Stimulated activated CD8-positive, alpha-beta memory T cell treated with anti-CD3 and anti-CD28 coated beads, Interleukin-2, amount 100 ng/mL, for 48 hours (primary cell): ENCODE measurements at places on chromosomes 13 and 19.

DNA sequence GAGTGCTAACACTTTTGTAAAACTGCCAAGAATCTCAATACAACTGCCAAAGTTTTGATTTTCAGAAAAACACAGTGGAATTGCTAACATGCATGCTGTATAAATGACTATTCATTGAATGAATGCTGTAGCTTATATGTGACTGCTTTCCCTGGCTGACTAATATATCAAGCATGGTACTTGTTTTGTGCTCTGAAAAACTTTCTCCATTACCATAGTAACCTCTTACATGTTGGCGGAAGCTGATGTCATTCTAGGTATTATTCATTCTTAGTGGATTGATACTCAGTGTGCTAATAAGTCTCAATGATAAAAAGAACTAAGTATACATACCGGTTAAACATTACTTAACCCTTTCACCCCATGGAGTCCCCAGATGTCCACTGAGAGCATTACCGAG is 166.1 kb upstream of the MYO16 start:
- no peak for DNase-seq

DNA sequence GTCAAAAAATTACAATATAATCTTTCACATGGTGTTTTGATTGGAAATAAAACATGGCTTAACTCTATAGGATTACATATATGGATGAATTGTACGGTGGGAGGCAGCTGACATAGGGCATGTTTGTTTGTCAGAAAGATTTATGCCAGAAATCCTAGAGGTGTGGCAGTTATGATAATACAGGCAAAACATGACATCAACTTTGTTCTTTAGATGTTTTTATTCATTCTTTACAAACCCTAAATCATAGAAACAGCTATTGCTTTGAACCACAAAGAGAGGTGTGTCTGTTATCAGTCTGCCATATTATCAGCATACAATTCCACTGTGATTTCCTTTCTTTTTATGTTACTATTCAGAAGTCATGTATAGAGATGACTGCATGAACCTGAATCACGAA is 8.2 kb upstream of the CLDN10 start:
- DNase-seq, result no peak

GRCh38 chr19:46859637-46860124 is 1.1 kb upstream of the ARHGAP35 start:
- DNase-seq, result no peak

GRCh38 chr19:31890230-31890629 is 455.2 kb upstream of the ZNF507 start:
- DNase-seq, result no peak

GRCh38 chr13:113907635-113908617 is 44.0 kb upstream of the GAS6 start:
- DNase-seq, result no peak

GRCh38 chr13:58704953-58705352 is 1073.4 kb downstream of the PCDH17 start:
- no peak for DNase-seq

DNA sequence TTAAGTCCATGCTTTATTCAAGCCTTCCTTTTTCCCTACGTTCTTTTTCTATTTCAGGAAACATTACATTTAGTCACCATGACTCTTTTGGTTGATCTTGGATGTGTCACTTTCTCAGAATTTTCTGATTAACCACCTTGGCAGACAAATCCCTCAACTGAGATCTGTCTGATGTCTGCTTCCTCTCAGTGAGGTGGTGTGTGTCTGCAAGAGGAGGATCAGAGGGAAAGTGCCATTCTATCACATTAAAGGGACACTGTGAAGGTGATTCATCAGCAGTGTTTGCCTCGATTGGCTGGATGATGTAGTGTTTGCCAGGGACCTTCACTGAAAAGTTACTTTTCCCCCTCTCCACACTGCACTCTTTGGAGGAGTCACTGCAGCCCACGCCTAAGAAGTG is 3.0 kb upstream of the CCNP start:
- DNase-seq, result no peak

- DNase-seq, result no peak
Observed at GRCh38 chr13:94483970-94484369, 4.5 kb upstream of the DCT start.

DNA sequence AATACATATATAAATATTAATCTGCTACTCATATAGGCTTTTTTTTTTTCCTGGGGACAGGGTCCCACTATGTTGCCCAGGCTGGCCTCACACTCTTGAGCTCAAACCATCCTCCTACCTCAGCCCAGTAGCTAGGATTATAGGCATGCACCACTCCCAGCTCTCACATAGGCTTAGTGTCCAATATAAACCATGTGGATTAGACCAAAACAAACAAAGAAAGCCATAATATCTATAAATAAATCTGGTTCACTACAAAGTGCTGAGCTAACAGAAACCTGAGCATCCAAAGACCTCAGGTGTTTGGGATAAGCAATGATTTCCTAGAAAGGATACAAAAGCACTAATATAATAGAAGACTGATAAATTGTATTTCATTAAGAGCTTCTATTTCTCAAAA is 26.0 kb downstream of the TBC1D4 start:
- no peak for DNase-seq

DNA sequence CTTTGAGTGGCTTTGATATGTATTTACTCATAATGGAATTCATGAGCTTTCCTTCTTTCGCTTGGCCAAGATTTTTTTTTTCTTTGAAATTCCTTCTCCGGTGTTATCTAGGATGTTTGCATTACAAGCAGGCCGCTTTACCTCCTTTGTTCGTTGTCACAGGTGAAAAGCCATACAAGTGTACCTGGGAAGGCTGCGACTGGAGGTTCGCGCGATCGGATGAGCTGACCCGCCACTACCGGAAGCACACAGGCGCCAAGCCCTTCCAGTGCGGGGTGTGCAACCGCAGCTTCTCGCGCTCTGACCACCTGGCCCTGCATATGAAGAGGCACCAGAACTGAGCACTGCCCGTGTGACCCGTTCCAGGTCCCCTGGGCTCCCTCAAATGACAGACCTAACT is 16.7 kb downstream of the KLF5 start:
- DNase-seq, result no peak

- DNase-seq, result no peak
Observed at GRCh38 chr19:55308281-55308680, 16.9 kb downstream of the TMEM150B start.

GRCh38 chr19:56347163-56347778 is 32.6 kb upstream of the ZSCAN5A start:
- DNase-seq, result no peak

- no peak for DNase-seq
Observed at GRCh38 chr19:16121967-16122366, 10.3 kb downstream of the RAB8A start.

GRCh38 chr13:97967948-97968347 is 14.5 kb downstream of the IPO5 start:
- no peak for DNase-seq

DNA sequence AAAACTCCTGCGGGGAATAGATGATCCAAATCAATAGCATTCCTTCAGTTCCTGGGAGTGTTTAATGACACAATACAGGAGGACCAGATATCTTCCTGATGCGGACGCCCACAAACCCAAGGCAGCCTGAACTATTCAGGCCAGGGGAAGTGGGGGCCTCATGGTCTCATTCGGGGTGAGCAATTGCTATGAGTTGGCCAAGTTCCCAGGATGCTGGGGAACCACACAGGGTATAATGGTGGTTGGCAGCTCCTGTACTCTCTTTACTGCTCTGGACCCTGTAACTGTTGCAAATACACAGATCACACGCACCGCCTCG is 401.2 kb downstream of the IRS2 start:
- no peak for DNase-seq

GRCh38 chr19:6412447-6413091 is 12.0 kb downstream of the KHSRP start:
- no peak for DNase-seq

DNA sequence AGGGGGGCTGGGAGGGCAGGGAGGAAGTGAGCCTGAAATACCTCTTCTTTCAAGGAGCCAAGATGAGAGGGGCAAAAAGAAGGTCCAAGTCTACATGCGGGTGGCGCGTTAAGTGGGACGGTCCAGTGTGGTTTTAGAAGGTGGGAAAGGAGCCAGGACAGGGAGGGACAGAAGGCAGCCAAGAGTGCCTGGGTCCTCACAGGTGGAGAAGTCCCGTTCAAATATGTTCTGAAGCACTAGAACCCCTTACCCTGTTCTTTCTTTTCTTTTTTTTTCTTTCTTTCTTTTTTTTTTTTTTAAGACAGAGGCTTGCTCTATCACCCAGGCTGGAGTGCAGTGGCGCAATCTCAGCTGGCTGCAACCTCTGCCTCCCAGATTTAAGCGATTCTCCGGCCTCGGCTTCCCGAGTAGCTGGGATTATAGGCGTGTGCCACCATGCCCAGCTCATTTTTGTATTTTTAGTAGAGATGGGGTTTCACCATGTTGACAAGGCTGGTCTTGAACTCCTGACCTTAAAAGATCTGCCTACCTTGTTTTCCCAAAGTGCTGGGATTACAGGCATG is 7.4 kb downstream of the CAMSAP3 start:
- no peak for DNase-seq

- DNase-seq, result no peak
Observed at GRCh38 chr19:49125025-49125731, 5.8 kb downstream of the PPFIA3 start.

DNA sequence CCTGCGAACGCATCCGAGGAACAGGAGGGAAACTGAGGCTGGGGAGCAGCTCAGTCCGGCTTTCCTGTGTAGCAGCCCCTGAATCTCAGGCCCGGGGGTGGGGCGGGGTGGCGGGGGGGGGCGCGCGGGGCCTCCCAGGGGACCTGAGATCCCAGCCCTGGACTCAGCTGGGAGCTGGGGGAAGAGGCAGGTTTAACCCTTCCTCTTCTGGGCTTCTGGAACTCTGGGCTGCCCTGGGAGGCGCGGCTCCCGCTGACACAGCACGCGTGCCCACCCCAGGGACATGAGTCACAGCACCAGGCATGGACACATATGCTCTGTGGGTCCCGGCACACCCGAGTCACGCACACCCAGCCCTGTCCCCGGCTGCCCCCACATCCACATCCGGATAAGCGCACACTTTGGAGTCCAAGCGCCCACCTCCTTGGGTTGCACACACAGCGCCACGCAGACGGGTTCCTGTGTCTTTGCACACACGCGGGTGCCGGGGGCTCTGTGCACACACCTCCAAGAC is 3.5 kb upstream of the CIRBP start:
- no peak for DNase-seq

DNA sequence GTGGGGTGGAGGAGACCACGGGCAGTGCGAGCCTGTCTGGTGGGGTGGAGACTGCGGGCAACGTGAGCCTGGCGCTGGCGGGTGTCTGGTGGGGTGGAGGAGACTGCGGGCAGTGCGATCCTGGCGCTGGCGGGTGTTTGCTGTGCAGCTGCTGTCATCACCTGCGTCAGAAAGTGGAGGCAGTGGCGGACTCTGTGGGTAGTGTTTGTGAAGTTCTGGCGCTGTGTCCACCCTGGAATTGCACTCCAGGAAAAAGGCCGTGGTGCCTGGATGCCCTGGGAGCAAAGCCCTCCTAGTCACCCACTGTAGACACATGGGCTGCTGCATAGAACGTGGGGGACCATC is 6.2 kb downstream of the TEX29 start:
- DNase-seq, result no peak

DNA sequence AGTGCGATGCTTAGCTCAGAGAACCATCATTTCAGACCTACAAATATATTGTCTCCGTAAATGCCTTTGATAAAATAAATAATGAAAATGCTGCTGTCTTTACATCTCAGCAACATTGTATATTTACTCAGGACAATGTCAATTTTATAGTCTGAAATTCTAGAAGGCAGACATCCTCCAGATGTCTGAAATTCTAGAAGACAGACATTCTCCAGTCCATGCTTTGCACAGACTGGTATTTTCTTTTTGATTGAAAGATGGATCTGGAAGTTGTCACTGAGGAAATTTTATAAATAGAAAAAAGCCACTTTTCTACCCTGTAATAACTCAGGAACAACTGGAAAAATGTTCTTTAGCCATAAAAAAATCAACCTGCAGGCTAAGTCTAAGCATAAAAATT is 2293.3 kb downstream of the PCDH9 start:
- no peak for DNase-seq

- no peak for DNase-seq
Observed at GRCh38 chr19:30328096-30328495, 44.1 kb upstream of the ZNF536 start.

DNA sequence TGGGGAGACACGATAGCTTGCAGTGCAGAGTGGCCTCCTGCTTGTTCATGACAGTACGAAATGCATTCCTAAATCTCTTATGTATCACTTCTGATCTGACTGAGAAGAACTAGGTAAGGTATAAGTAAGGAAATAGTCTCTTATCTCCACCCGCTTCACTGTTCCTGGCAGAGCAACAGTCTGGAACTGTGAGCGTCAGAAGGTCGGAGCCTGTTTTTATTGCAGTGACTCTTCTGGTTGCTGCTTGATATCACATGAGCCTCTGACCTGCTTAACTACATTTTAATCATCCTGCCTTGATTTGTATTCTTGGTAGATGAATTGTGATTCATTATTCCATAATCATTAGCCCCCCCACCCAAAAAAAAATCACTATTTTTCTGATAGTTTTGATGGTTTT is 69.0 kb downstream of the COL4A2 start:
- DNase-seq, result no peak
